IMR-90 (cell line): ENCODE measurements at places on chromosomes 13 and 19. TPM values are rescaled to one million over a fixed set of nuclear protein-coding genes. Genes with fewer than 3 reads are reported as not detected.

Gene CATSPERD
- total RNA-seq = not detected in 2 replicates

Gene NDUFB7
- 337 and 436 TPM in 2 replicates for total RNA-seq

Gene SIGLEC5
- not detected in 2 replicates for total RNA-seq

Gene PRTN3
- not detected in 2 replicates for total RNA-seq

Gene HRC
- total RNA-seq = not detected in 2 replicates

Gene ZNF221
- 10.3 and 10.6 TPM in 2 replicates for total RNA-seq

Gene PALM
- total RNA-seq = 2.2 TPM in 2 replicates

Gene CYP4F2
- not detected in 2 replicates for total RNA-seq
